Stimulated activated CD4-positive, alpha-beta T cell treated with anti-CD3 and anti-CD28 coated beads, TNF-alpha, amount 100 ng/mL, for 24 hours (primary cell): ENCODE measurements at places on chromosomes 4 and X.

DNA sequence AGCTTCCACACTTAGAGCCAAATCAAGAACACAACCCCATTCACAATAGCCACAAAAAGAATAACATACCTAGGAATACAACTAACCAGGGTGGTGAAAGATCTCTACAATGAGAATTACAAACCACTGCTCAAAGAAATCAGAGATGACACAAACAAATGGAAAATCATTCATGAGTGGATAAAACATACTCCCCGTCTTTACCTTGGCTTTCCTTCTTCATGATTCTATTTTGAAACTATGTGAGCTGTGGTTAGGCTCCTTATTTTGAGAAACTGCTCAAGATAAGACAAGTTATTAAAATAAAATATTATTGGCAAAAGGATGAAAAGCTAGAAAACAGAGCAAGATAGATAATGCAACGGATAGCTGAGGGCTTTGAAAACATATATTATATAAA, 598.1 kb upstream of the FAT1 start:
- no peak for DNase-seq

GRCh38 chrX:101416691-101417090, 8.7 kb downstream of the HNRNPH2 start:
- DNase-seq: no peak

- no peak for DNase-seq
Observed at GRCh38 chr4:40182954-40183353, 13.9 kb upstream of the RHOH start.

- DNase-seq: no peak
Observed at GRCh38 chrX:86830685-86831084, 682.4 kb downstream of the DACH2 start.

- no peak for DNase-seq
Observed at GRCh38 chr4:145694929-145695328, 15.0 kb downstream of the C4orf51 start.
